ENCODE measurements at places on chromosomes 3 and 15.

DNA sequence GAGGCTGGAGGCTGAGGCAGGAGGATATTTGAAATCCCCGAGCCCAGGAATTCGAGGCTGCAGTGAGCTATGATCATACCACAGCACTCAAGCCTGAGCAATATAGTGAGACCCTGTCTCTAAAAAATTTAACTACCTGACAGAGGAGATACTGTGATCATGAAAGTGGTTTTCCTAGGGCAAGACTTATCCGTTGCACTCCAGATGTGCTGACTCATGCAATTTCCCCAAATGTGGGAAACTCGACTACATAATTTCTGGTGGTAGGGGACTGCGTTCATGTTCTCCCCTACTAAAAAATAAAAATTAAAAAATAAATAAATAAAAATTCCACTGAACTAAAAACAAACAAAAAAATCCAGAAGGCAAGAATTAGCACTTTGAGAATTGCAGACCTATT lies 271.7 kb downstream of the SHQ1 start:
- DNase-seq, result no peak

GRCh38 chr15:96672629-96673028 lies 342.1 kb downstream of the NR2F2 start:
- DNase-seq, result no peak

DNA sequence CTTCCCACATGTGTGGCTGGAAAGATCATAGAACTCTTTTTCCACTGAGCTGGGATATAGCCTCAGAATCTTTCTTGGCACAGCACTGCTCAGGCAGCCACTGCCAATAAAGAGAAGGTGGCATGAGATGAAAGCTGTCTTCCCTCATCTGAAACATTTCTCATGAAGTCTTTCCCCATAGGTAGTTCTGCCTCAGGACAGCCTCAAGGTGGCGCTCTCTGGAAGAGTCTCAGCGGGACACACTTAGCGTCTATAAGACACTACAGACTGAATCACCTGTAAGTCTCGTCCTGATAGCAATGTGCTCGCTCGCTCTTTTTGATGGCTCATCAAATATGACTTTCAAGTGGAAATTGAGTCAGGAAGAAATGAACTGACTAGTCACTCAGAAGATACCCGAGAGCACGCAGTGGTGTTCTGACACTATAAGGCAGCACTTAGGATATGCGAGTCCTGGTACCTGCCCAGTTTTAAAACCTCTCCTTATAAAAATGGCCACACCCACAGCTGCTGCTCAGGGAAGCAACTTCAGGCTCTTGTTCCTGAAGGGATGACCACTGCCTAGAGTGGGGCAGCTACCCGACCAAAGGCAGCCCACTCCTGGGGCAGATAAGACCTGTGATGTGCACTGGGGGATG lies 269.5 kb downstream of the SUCLG2 start:
- peak; percentile 23 for DNase-seq

- DNase-seq, result no peak
Measured at GRCh38 chr15:69704229-69704628, 251.6 kb downstream of the RPLP1 start.

- DNase-seq, result no peak
Measured at GRCh38 chr3:181881749-181882148, 170.0 kb downstream of the SOX2 start.

GRCh38 chr15:52657338-52657737 lies 21.9 kb downstream of the ATOSA start:
- no peak for DNase-seq

GRCh38 chr3:134249935-134250716 lies 533 bp downstream of the RYK start:
- DNase-seq, result peak; percentile 32

GRCh38 chr15:62455441-62455921 lies 290.4 kb upstream of the C2CD4B start:
- no peak for DNase-seq

DNA sequence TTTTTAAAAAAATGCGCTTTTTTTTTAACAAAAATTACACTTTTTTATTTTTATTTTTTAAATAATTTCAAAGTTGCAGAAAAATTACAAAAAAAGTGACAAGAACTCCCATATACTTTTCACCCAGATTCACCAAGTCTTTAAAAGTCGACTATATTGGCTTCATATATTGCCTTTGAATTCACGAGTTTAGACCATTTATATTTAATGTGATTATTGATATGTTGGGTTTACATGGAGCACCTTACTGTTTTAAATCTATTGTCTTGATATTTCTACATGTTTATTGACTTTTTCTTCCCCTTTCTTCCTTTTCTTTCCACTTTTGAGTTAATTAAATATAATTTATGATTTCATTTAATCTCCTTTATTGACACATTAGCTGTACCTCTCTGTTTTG lies 127.2 kb downstream of the OPA1 start:
- no peak for DNase-seq

GRCh38 chr3:136817448-136817847 lies 1.5 kb upstream of the SLC35G2 start:
- DNase-seq, result no peak

- no peak for DNase-seq
Measured at GRCh38 chr15:57503911-57504598, 87.6 kb upstream of the MYZAP start.

DNA sequence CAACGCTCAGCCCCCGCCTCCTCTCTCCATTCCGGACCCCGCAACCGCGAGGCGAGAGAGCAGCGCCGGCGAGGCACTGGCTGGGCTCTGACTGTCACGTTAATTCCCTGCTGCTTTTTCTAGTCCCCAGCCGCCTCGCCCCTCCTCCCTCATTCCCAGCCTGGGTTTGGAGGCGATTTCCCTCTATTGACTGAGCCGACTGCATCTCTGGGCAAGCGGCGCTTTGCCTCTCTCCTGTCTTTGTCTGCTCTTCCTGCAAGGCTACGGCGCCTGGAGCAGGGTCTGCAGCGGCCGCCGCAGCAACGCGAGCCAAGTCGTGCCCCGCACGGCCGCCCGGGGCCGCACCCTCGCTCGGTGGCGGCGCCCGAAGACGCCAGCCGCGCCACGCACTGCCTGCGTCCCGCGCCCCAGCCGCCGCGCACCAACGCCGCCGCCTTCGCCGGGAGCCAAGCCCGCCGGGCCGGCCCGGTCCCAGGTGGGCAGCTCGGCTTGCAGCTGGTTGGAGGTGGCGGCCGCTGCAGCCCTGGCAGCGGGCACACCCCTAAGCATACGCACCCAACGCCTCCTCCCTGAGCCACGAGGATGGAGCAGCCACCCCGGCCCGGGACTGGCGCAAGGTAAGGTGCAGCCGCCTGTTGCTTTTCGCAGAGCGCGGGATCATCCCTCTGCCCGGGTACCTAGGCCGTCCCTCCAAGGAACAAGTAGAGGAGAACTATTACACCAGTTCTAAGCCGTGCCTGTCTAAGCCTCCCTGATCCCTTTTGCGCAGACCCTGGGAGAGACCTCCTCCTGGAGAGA lies at the start of gene LRRC3B:
Gene LRRC3B, plus strand, starts transcription at position 152 of the 798 bp plus-strand sequence. CDS start 86,901 bp downstream, outside the sequence.
- DNase-seq, result no peak

DNA sequence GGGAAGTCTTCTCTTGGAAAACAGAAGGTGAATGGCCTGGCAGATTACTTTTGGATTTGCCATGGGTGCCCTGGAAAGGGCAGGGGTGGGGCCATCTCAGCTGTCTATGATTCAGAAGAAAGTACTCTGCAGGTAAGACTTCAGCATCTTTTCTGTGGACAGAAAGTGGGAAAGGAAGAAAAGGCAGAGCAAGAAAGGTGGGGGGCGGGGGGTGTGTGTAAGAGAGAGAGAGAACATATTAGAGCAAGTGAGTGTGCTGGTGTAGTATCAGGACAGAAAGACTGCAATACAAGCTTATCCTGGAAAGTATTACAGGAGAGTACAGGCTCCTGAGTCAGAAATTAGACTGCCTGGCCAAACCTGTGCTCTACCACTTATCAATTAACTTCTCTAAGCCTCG lies 5.5 kb downstream of the TAGLN3 start:
- DNase-seq, result no peak

DNA sequence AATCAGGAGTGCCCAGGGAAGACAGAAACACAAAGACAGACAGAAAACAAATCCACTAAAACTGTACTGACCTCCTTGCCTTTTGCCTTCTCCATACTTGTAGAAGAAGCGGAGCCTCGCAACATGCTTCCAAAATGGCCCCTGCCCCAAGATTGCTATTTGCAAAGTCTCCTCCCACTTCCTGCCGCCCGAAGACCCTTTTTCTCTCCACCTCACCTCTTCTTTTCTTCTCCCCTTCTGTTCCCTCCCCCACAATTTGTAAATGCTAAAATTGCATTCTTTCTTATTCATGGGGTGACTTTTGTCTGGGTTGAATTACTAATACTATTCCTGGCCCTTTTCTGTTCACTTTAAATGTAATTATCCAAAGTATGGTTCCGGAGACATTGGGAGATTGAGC lies at the start of gene DPPA4:
Gene DPPA4, minus strand, starts transcription at position 154 of the 400 bp plus-strand sequence. Its CDS starts 29 bp downstream, at position 125.
- no peak for DNase-seq

- DNase-seq, result no peak
Measured at GRCh38 chr3:19364148-19364547, 215.8 kb downstream of the KCNH8 start.

GRCh38 chr15:78617076-78617475 lies 3.7 kb downstream of the CHRNA3 start:
- DNase-seq, result no peak

DNA sequence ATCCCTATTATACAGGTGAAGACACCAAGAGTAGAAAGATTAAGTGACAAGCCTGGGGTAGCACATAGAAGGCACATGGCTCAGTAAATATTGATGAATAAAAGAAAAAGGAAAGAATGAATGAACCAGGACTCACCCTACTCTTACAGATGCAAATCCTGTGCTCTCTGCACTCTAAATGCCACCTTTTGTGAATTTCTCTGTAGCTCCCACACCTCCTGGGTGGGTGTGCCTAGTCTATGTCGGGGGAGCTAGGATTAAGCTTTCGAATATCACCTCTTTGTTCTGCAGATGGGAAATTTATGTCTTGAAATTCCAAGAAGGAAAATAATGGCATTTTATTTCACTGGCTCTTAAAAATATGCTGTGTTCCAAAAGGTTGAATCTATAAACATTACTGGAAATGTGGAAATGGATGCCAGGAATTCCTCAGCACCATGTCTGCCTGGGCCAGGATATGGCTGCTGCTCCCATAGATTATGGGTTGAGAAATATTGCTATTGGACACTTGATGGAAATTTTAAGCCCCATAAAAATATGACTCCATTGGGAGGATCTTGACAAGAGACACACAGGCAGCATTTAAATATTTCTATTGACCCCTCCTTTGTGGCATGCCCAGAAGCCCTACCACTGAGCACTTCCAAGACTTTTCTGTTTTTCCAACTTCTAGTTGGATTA lies 43.3 kb downstream of the CCNB2 start:
- DNase-seq, result no peak

GRCh38 chr3:69948246-69948862 lies 51.2 kb upstream of the SAMMSON start:
- no peak for DNase-seq

- DNase-seq, result no peak
Measured at GRCh38 chr3:45553469-45553974, 41.0 kb upstream of the LIMD1 start.

DNA sequence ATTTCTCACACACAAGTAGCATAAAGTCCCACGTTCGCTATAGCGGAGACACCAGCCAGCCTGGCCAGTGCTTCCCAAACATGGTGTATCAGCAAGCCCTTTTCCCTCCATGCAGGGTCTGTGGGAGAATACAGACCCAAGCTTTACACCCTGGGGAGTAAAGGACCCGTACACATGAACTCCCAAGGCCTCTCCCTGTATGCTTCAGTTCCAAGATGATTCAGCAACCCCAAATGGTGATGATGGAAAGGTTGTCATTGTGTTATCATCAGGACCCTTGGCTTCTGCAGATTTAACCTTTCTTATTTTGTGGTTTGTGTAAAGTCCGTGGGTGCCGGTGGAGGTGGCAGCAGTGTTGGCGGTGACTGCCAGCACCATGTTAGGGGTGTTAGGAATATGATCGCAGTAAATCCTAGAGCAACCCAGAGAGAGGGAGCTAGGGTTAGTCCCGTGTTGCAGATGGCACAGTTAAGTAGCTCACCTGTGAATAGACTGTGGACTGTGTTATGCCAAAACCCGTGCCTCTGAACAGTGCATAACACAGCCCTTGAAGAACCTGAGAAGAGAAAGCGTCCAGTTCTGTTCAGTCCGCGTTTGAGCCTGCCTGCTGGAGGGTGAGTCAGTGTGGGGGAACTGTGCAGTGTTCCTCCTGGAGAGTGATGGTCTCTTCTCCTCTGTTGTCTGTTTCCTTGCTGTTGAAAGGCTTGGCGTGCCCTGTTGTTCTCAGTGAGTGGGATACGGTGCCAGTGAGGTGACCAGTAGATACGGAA lies 174.3 kb downstream of the APBA2 start:
- no peak for DNase-seq

- DNase-seq, result no peak
Measured at GRCh38 chr3:155984791-155985417, 114.5 kb downstream of the GMPS start.

- no peak for DNase-seq
Measured at GRCh38 chr3:114709102-114709501, 415.3 kb downstream of the TIGIT start.

GRCh38 chr15:76973362-76973743 lies 21.6 kb upstream of the PSTPIP1 start:
- peak; percentile 64 for DNase-seq

DNA sequence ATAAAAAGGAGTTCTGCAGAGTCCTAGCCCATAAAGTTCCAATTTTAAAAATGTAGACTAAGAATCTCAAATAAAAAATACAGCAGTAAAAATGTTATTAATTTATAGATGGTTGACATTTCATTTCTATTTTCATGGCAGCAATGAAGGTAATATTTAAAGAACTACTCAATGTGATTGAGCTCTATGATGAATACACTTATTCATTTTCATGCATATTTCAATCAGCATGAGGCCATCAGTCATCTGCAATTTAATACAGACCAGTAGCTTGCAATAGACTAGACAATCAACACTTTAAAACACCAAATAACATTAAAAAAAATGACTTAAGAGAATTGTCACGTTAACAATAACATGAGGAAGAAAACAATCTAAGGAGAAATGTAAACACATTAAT lies 1295.8 kb upstream of the ALCAM start:
- no peak for DNase-seq

DNA sequence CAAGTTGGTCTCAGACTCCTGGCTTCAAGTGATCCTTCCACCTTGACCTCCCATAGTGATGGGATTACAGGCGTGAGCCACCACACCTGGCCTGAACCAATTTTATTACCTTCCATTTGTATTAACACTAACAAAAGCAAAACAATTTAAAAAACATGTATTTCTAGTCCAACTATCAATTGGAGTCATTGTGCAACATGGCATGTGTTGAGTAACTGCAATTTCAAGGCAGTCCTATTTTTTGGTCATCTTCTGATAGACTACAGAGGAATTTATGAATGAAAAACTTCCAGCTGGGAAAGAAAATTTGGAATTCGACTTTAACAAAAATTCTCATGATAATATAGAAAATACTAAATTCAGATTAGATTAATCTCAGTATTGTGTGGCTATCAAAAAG lies 16.8 kb downstream of the SPTSSB start:
- DNase-seq, result no peak

- peak; percentile 20 for DNase-seq
Measured at GRCh38 chr3:71185733-71186455, 397.6 kb downstream of the FOXP1 start.
